Dorsolateral prefrontal cortex (tissue), 122 donors: ENCODE measurements at places on chromosomes 3 and 15.

DNA sequence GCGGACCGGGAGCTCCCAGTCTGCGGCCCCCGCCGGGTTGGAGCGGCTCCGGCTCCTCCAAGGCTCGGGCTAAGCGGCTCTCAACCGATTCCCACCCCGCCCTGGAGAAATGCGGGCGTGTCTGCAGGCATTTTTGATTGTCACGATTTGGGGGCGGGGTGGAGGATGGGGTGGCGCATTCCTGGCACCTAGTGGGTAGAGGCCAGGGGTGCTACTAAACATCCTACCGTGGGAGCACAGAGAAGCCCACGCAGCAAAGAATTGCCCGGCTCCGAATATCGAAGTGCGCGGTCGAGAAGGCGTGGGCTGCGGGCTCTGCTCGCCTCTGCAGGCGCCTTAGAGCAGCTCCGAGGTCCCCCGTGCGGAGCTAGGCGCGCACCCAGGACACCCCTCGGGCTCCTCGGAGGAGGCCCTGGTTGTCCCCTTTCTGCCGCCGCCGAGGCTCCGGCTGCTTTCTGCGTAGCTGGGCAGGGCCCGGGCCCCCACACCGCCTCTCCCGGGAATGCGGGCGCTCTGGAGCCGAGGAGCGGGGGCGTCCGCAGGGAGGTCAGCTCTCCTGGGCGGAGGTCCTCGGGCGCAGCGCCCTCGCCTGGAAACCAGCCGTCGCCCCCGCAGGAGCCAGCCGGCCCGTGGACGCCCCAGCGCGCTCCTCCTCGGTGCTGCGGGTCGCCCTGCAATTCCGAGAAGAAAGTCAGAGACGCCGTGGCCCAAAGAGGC is 16.5 kb upstream of the LAMP3 start:
- peak; percentile 63 for DNase-seq

GRCh38 chr3:8584661-8585060 is 59.9 kb downstream of the SSUH2 start:
- DNase-seq, result no peak

DNA sequence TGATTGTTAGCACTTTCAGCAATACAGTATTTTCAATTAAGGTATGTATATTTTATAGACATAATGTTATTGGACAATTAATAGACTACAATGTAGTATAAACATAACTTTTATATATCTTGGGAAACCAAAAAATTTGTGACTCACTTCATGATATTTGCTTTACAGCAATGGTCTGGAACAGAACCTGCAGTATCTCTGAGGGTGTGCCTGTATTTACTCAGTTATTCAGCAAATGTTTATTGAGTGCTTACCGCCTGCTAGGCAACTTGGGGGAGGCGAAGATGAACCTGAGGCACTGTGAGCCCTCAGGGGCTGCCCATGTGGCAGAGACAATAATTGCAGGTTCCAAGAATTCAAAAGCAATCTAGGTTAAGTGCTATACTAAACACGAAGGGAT is 144.8 kb downstream of the GABRB3 start:
- DNase-seq, result no peak

DNA sequence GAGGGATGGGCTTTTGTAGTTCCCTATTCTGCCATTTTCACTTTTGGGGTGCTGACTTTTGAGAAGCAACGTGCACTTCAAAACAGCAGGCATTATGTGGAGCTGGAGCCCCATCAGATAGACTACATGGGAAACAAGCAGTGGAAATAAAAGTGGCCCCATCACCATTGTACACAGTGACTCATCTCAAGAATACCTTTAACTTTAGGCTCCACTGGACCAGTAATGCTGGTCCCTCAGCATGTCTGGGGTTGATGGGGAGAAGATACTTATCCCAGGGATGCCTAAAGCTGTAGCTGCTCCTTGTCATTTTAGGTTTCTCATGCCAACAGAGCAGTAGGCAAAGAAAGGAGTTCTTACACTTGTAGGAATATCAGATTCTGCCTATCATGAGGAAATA is 45.0 kb downstream of the LSM3 start:
- DNase-seq, result no peak

GRCh38 chr15:58521293-58521991 is 89.7 kb downstream of the LIPC start:
- no peak for DNase-seq

DNA sequence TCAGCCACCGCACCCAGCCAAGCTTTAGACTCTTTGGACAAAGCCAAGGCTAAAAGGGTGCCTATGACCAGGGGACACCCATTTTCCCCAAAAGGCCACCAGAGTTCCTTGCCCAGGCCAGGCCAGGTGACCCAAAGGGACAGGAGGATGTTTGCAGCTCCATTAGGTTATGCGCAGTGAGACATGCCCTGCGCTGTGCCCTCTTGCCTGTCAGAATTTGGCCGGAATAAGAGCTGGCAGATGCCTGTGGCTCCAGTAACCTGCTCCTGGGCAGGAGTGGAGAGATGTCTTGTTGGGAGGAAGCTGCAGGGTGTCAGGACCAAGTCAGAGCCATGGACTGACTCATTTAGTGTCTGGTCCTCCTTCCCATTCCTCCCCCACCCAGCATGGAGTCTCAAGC is 20.5 kb downstream of the DNASE1L3 start:
- no peak for DNase-seq

GRCh38 chr15:29687939-29688505 is 134.2 kb downstream of the TJP1 start:
- DNase-seq, result no peak

GRCh38 chr3:13198264-13198879 is 125.1 kb upstream of the IQSEC1 start:
- DNase-seq, result no peak

DNA sequence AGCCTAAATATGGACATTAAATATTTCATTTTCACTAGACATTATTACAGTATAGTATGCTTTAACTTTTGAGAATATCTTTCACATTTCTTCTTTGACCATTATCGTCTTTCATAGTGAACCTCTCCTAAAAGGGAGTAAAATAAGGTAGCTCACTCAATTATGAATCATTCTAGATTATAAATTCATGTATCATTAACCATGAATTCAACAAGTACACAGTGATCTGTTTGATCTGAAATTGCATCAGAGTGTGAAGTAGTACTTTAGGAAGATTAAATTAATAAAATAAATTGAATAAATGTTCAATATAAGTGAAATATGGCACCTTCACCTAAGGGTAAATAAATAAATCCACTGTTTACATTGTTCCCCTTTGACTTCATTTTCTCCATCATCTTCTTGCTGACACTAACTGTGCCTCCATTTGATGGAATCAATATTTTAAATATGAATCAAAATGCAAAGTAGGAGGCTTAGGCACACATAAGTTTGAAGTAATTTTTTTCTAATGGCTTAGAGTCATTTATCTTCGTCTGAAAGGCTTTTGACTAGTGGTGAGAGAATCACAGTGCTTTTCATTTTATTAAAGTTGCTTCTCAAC is 174.1 kb upstream of the MDFIC2 start:
- DNase-seq, result no peak

- DNase-seq, result no peak
Observed at GRCh38 chr3:105598042-105598796, 231.5 kb downstream of the ALCAM start.

- no peak for DNase-seq
Observed at GRCh38 chr3:58487140-58487886, 4.6 kb upstream of the KCTD6 start.

DNA sequence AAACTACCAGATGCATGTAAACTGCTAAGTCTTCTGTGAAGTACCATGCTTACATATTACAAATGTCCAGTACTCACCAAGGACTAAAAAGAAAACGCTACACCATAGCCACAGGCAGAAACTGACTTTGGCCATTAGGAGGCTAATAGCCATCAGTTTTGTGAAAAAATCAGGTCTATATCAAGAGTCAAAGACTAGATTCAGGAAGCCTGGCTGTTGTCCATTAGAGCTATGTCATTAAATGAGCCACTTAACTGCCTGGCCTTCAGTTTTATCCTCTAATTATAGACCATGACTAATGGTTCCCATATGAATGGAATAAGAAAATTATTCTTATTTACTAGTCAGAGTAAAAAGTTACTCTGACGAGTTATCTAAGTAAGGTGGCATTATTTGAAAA is 144.1 kb downstream of the VPS13C start:
- DNase-seq, result no peak

DNA sequence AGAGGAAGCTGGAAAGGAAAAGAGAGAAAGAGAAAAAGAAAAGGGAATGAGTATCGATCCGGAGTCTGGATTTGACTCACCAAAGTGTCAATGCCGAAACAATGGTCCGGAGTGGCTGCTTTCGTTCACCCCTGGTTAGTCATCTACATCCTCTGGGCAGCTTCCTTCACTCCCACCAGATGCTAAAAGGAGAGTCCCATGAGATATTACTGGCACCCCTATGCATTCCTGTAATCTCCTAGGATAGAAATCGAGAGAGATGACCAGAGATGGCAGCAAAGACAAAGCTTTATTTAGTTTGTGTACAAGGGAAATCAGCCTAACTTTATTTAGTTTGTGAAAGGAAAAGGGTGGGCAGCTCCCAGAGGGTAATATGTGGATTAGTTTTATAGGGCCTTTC is 622.2 kb downstream of the ZPLD1 start:
- no peak for DNase-seq

GRCh38 chr15:99303907-99304306 is 52.6 kb downstream of the LRRC28 start:
- DNase-seq, result no peak

DNA sequence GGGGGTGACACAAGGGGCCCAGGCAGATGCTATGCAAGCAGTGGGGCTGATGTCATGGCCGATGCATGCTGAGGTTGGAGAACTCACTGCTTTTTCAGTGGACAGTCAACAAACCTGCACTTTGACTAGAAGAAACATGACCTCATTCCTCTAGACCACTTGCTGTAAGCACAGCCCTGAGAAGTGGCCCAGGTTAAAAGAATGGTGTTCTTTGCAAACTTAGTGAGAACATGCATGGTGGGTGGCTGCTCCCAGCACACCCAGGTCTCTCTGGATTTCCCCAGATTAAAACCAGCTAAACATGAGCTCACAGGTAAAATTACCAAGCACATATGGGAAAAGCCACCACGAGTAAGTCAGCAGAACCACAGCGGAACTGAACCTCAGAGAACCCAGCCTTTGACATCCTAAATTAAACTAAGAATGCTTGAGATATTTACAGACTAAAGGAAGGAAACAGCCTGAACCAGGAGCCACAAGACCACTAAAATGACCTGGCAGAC is 15.5 kb downstream of the DLEC1 start:
- DNase-seq, result no peak

GRCh38 chr3:57927916-57928315 is 80.3 kb upstream of the FLNB start:
- DNase-seq, result no peak

DNA sequence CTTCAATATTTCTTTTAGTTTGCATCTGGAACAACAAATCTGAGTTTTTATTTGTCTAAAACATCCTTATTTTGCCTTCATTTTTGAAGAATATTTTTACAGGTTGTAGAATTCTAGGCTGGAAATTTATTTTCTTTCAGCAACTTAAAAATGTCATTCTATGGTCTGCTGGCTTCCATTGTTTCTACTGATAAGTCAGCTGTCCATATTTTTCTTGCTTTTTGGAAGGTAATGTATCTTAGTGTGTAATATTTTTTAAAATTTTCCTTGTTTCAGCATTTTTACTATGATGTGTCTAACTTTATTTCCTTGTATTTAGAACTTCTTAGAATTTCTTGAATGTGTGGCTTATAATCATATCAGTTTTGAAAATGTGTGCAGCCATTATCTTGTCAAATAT is 37.0 kb downstream of the SEMA6D start:
- no peak for DNase-seq

DNA sequence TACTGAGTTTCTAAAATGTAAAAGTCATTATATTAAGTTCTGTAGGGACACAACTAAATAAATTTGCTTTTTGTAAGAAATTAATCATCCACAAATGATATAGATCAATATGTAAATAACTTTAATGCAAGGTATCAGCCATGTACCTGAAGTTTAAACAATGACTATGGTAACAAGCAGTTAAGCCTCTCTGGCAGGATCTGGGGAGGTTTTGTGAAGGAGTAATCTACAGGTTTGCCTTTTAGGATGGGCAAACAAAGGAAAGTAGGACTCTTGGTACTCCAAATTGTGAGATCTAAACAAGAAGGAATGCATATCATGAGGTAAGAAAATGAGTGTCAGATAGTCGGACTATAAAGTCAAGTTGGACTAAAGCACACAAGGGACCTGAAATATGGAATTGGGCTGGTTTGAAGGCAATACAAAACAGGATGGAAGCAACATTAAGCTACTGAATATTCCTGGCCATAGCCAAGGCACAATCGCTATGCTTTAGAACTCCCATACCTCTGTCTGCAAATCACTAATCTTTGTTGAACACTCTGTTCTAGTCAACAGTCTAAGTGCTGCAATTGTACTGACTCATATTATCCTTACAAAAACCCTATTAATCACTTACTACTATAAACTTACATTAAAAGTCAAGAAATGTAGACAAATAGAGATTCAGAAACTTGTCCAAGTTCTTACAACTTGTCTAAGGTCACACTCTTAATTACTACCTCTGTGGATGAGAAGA is 412.8 kb downstream of the DIPK2A start:
- no peak for DNase-seq

- no peak for DNase-seq
Observed at GRCh38 chr3:71055257-71056001, 528.1 kb downstream of the FOXP1 start.

DNA sequence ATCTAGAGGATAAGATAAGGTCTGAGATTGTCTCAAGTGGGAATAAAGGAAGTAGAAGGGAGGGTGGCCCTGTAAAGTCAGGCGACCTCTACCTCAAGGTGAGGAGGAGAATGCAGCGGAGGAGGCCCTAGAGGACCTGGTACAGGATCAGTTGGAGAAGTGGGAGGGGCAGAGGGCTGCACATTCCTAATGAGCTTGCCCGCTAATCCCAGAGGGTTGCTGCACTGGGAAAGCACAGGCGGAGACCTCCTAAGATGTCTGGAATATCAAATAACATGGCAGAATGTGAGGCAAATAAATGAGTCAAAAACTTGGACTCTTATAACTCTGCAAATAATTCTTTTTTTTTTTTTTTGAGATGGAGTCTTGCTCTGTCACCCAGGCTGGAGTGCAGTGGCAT is 30.2 kb upstream of the VPS8 start:
- no peak for DNase-seq

DNA sequence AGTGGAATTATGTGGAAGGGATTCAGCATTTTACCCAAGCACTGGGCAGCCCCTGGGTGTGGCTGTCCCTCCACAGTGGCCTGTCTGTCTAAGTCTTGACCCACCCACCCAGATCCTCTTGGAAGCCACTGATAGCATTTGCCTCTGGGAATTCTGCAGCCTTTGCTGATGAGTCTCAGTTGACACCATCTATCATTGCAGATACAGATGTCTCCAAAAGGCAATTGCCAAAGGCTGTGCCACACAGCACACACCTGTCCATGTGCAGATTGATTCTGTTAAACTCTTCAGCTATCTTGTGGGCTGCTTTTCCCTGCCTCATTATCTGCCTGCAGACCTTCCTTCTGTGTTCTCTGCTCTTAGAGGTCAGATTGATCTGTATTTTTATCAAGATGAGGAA is 18.1 kb downstream of the CX3CR1 start:
- no peak for DNase-seq

- no peak for DNase-seq
Observed at GRCh38 chr3:194439881-194440550, 41.0 kb upstream of the GP5 start.

- DNase-seq, result no peak
Observed at GRCh38 chr3:101466465-101467309, 46.3 kb downstream of the SENP7 start.

- no peak for DNase-seq
Observed at GRCh38 chr3:170531657-170532335, 54.1 kb downstream of the SLC7A14 start.
